ENCODE measurements at places on chromosomes 7 and 10.

GRCh38 chr10:67302701-67303100, 376.9 kb downstream of the LRRTM3 start:
- DNase-seq, result no peak

GRCh38 chr7:121167971-121168370, 160.8 kb upstream of the WNT16 start:
- no peak for DNase-seq

DNA sequence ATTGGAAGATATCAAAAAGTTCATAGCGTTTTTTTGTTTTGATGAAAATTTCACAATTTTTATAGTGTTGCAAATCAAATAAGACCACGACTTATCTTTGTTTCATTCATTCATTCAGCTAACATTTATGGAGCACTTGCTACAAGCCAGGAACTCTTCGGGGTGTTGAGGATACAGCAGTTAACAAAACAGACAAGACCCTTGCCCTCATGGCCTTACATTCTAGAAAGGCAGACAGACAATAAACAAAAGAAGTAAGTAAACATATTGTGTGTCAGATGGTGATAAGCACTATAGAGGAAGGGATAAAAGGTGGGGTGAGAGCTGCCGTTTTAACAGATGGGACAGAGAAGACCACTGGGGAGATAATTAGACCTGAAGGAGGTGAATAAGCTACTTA, 41.6 kb upstream of the GSAP start:
- no peak for DNase-seq

- no peak for DNase-seq
Observed at GRCh38 chr10:35124540-35124939, 2.1 kb upstream of the CREM start.

DNA sequence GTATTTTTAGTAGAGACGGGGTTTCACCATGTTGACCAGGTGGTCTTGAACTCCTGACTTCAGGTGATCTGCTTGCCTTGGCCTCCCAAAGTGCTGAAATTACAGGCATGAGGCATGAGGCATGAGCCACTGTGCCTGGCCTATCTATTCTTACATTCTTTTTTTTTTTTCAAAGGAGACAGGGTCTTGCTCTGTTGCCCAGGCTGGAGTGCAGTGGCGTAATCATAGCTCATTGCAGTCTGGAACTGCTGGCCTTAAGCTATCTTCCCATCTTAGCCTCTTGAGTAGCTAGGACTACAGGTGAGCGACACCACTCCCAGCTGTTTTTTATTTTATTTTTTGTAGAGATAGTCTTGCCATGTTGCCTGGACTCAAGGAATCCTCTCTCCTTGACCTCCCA, 20.5 kb downstream of the RSBN1L start:
- no peak for DNase-seq

GRCh38 chr10:17023386-17024298, 106.0 kb downstream of the CUBN start:
- peak; percentile 88 for DNase-seq

DNA sequence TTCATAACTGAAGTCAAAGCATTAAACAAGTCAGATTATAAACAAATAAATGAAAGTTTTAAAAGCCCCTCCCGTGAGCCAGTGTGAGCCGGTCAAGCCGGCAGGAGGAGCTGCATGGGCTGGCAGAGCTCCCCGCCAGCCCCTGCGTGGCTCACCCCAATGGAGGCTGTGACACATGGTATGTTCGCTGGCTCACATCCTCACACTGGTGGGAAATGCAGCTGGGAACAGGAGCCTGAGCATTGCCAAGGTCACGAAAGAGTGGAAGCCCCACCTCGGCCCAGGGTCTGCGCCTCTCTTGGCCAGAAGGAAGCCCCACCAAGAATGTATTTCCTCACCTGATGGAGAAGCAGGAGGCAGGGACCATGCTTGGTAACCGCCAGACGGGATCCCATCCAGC, 261.7 kb upstream of the TCERG1L start:
- DNase-seq, result no peak

GRCh38 chr7:129144834-129145668, 544 bp downstream of the TSPAN33 start:
- DNase-seq, result no peak

- no peak for DNase-seq
Observed at GRCh38 chr10:49163741-49164140, 24.4 kb downstream of the TMEM273 start.

DNA sequence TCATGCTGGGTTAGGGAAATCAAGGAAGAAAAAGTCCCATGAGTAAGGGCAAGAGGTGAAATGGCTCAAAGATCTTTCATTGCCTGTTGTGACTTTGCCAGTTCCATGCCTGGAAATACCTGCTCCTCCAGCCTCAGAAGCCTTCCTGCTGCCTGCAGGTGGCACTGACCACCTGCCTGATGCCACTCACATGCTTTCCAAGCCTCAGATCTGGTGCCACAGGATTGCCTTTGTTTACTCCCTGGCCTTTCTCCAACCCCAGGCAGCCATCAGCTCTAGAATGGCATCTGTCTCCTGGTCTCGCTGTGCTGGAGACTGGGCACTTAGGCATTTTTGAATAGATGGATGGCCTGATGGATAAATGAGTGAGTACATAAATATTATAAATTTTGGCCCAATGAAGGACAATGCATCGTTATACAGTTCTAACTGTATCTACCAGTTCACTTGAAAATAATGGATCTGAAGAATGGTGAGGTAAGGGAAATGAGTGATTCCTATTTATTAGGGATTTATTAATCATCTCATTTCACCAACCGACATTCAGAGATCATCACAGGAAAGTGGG, 657.2 kb downstream of the INHBA start:
- DNase-seq, result no peak

DNA sequence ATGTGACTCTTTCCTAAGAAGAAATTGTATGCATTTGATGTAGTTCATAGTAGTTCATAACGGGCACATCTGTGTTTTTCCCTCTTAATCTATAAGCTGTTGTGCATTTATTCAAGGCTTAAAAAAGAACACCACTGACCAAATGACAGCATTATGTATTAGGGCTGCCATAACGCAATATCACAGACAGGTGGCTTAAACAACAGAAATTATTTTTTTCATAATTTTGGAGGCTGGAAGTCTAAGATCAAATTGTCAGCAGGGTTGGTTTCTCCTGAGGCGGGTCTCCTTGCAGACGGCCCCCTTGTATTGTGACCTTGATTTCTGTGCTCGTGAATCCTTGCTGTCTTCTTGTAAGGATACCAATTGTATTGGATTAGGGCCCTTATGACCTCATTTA, 627 bp upstream of the SSMEM1 start:
- no peak for DNase-seq

DNA sequence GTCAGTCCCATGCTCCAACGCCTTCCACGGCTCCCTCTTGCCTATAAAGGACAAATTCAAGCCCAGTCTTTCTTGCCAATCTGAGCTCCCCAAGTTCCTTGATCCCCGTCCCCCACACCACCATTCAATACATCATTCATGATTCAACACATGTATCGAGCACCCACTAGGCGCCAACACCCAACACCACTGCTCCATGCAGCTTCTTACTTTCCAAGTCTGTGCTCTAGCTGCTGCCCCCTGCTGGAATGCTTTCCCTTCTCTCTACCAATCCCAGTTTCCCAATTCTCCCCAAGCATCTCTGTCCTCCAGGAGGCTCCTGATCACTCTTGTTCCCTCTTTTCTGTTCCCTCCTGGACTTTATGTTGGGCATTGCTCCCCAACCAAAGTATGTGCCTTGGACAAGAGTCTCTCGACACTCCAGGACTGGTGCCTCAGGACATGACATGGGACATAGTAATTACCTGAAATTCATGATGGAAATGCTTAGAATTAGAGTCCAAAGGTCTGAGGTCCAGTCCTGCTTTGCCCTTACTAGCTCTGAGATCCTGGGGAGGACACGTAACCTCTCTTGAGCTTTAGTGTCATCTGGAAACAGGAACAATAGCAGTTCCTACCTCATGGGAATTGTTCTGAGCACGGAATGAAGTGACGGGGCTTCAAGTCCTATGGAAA, 172.7 kb downstream of the NEURL1 start:
- no peak for DNase-seq

DNA sequence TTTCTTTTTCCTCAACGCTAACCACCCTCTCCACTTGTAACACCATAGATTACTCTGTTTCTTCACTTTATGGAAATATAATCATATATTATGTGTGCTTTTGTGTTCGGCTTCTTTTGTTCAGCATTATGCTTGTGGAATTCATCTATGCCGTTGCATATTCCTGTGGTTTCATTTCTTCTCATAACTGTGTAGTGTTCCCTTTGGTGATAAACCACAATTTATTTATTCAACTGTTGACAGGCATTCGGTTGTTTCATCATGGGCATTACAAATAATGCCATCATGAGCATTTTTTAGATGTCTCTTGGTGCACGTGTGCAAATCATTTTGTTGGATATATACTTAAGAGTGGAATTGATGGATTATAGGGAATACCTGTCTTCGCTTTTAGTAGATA, 12.1 kb downstream of the AVL9 start:
- DNase-seq, result no peak

DNA sequence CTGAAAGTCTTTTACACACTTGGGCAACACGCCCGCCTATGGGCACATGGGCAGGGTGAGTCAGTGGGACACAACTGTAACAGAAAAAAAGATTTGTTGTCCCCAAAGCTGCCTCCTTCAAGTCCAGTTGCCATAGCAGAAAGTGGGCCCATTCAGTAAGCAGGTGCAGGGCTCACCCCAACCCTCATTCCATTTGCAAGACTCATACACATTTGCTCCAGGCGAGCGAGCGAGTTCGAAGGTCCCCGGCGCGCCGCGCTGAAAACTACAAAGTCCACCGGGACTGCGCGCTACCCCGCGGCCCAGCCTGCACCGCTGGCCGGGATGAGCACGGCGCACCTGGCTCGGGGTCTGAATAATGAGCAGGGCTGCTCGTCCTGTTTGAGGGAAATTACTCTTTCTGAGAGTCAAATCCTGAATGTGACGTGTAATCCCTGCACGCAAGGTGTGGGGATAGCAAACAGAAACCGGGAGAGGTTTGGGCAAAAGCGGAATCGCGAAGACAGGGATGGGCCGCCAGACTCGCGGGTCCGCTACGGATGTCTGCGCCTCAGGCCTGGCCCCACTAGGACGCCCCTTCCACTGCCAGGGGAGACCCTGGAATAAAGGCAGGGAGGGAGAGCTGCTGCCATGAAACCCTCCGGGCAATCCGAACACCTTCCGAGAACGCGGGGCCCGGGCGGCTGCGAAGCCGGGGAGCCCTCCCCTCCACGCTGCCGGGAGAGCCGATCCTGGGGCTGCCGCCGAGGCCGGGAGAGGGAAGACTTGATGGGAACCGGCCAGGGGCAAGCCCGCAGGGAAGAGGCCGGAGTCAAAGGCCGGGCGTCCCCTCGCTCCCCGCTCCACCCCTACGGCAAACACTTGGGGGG, 982 bp downstream of the COBL start:
- DNase-seq, result peak; percentile 72

DNA sequence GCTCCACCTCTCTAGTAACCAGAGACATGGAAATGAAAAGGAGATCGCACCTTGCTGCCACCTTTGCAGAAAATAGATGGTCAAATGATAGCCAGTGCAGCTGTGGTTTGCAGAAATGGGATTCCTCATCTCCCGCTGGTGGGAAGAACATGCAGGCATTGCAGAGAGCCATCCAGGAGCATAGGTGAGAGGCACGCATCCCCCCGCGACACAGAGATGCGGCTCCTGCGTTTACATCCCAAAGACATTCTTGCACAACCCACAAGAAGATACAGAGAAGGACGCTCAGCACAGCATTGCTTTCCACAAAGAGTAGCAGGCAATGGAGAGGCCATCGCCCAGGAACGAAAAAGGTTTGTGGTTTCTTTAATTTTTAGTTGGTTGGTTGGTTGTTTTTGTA, 56.2 kb downstream of the OAT start:
- no peak for DNase-seq

- DNase-seq, result peak; percentile 32
Observed at GRCh38 chr7:148095066-148095465, 495.5 kb upstream of the C7orf33 start.

DNA sequence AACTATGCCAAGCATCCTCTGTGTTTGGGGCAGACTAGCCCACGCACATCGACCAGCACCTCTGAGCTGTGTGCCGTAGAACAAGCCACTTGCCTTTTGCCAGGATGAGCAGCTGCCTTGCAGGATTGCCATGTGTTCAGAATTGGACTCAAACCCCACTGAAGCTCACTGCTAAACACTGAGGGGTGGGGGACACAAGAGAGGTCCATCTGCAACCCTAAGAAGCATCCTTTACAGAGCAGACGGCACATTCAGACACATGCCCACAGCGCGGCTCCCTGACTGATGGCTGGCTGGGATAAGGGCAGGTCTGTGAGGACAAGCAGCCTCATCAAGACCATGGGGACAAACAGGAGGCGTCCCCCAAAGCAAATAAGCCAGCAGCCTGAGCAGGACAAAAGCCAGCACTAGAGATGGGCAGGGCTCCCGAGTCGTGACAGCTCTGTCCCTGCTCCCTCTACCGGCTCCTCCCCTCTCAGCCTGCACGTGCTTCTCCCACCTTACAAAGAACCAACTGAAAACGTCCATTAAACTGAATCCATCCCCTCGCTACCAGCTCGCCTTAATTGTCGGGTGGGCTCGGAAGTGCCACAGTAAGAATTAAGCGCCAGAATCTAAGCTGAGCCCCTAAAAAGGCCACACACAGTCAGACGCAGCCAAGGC, 114.2 kb downstream of the PRKAG2 start:
- DNase-seq, result no peak

- DNase-seq, result no peak
Observed at GRCh38 chr7:39102234-39102633, 124.5 kb downstream of the POU6F2 start.

DNA sequence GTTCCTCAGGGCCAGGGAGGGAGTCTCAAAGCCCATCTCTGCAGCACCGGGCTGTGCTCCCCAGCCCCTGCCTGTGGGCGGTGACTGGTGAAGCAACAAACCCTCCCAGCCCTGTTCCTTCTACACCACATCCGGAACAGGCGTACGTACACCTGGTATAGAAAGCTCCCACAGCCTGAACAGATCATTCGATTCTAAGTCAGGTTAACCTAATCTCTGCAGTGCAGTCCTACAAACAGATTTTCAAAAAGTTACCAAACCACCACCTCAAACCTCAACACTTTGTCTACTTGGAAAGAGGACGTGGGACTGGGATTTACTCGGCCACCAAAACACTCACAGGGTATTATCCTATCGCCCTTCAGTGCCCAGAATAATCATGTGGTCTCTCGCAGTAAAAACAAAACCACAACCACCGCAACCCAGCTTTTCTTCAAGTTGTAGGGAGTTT, 238.4 kb downstream of the DIP2C start:
- DNase-seq, result no peak

GRCh38 chr10:93274419-93274818, 200.7 kb downstream of the CYP26A1 start:
- no peak for DNase-seq

- no peak for DNase-seq
Observed at GRCh38 chr7:41792120-41792519, 89.2 kb upstream of the INHBA start.

Data from tongue (tissue), 3 donors.